Type B pancreatic cell (in vitro differentiated cells): ENCODE measurements at places on chromosomes 5 and 9.

DNA sequence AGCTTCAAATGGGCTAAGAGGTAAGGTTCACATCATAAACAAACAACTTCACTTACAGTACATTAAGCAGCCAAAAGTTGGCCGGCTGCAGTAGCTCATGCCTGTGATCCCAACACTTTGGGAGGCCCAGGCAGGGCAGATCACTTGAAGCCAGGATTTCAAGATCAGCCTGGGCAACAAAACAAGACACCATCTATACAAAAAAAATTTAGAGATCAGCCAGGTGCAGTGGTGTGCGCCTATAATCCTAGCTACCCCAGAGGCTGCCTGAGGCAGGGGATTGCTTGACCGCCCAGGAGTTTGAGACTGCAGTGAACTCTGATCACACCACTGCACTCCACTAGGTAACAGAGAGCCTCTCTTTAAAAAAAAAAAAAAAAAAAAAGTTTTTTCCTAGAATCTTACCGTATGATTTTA, 16.9 kb downstream of the UBTD2 start:
- no peaks in the 10 kb centered on the region for H3K27me3 ChIP-seq
- peaks cover 15% of the 10 kb centered on the region for H3K4me1 ChIP-seq
- no peak overlapping the region for H3K4me3 ChIP-seq
- peaks cover 8% of the 10 kb centered on the region for H3K36me3 ChIP-seq
- H3K27ac ChIP-seq: peak overlapping the region; percentile 17

DNA sequence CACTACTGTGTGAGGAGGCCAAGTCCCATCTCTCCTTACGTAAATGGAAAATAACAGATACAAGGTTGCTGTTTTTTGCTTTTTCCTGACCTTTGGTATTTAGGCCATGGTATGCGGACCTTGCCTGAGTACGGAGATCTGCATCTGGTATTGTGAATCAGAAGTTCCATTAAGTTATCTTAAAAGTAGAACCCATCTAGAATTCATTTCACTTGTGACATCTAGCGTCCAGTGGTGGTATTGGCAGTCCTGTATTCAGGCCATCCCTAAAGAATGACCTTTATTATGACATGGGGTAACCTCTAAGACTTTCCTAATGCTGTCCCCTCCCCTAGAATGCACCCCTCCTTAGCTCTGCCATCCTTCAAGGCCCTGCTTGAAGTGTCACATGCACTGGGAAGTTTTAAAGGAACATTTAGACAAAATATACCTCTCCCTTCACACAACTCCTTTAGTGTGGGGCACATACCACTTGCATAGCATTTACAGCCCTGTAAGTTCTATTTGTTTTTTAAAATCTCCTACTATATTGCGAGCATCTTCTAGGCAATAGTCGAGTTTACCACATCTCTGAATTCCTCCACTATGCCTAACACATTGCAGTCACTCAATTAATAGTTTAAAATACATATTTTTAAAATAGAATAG, 1.9 kb upstream of the SPDL1 start:
- peaks cover 16% of the 10 kb centered on the region for H3K27me3 ChIP-seq
- H3K4me1 ChIP-seq: peaks cover 27% of the 10 kb centered on the region
- DNase-seq: no peak
- H3K4me3 ChIP-seq: peak overlapping the region; percentile 77
- H3K27ac ChIP-seq: no peak overlapping the region
- H3K36me3 ChIP-seq: peaks cover 6% of the 10 kb centered on the region

- no peak overlapping the region for H3K27ac ChIP-seq
- H3K27me3 ChIP-seq: no peaks in the 10 kb centered on the region
- no peak overlapping the region for H3K4me3 ChIP-seq
- H3K4me1 ChIP-seq: peaks cover 20% of the 10 kb centered on the region
These were observed 51.6 kb upstream of the EGFL7 start for GRCh38 chr9:136611119-136611518.

GRCh38 chr9:129011761-129012181, 16.4 kb downstream of the SH3GLB2 start:
- no peaks in the 10 kb centered on the region for H3K4me1 ChIP-seq
- DNase-seq: no peak
- peaks cover 4% of the 10 kb centered on the region for H3K36me3 ChIP-seq
- no peak overlapping the region for H3K4me3 ChIP-seq
- H3K27ac ChIP-seq: no peak overlapping the region

GRCh38 chr5:172417983-172418630, 36.2 kb downstream of the SH3PXD2B start:
- DNase-seq: no peak
- H3K36me3 ChIP-seq: peaks cover 18% of the 10 kb centered on the region
- H3K4me3 ChIP-seq: no peak overlapping the region
- peaks cover 49% of the 10 kb centered on the region for H3K4me1 ChIP-seq
- H3K27ac ChIP-seq: no peak overlapping the region

DNA sequence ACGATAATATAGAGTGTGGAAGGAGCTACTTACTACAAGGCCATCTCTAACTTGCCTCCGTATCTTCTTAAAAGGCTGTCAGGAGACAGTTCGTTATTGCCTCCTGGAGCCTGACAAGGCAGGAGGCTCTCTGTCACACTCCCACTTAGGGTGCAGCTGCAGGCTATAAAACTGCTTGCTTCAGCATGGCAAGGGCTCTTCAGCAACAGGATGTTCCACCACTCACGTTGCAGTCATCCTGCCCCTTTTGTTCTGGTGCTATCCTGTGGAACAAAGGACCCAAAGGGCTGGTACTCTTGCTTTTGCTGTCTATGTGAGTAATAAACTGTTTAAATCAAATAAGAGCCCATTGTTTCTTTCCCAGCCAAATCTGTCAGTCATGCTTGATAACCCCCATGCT, 508.9 kb downstream of the NTRK2 start:
- no peak overlapping the region for H3K27ac ChIP-seq
- no peaks in the 10 kb centered on the region for H3K27me3 ChIP-seq
- no peaks in the 10 kb centered on the region for H3K36me3 ChIP-seq
- H3K4me3 ChIP-seq: no peak overlapping the region
- H3K4me1 ChIP-seq: peaks cover 10% of the 10 kb centered on the region

GRCh38 chr5:108196276-108196675, 185.6 kb downstream of the FBXL17 start:
- H3K27ac ChIP-seq: no peak overlapping the region
- no peaks in the 10 kb centered on the region for H3K27me3 ChIP-seq
- no peaks in the 10 kb centered on the region for H3K36me3 ChIP-seq
- DNase-seq: no peak
- H3K4me1 ChIP-seq: peaks cover 7% of the 10 kb centered on the region
- H3K4me3 ChIP-seq: no peak overlapping the region

DNA sequence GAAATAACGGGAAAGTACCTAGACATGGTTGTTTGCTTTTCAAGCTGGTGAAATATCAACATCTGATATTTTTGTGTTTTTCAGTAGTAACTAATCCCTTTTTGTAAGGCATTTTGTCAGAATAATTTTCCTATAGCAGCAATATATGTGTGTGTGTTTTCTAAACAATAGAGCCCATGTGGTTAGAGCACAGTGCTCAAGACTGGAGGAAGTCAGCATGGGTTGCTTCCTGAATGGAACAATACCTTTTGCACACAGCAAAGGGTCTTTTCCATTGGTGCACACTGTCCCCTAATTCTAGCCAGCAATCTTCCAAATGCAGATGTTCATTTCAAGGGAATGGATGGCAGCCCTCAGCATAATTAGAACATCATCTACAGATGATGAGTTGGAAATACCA, 270.1 kb downstream of the AOPEP start:
- peak overlapping the region; percentile 19 for H3K4me3 ChIP-seq
- H3K36me3 ChIP-seq: peaks cover 4% of the 10 kb centered on the region
- peak overlapping the region; percentile 91 for H3K27ac ChIP-seq
- peaks cover 59% of the 10 kb centered on the region for H3K4me1 ChIP-seq
- DNase-seq: no peak
- no peaks in the 10 kb centered on the region for H3K27me3 ChIP-seq

GRCh38 chr9:135139366-135139959, 52.0 kb downstream of the OLFM1 start:
- DNase-seq: no peak
- no peak overlapping the region for H3K27ac ChIP-seq
- H3K4me3 ChIP-seq: no peak overlapping the region
- H3K27me3 ChIP-seq: peaks cover 11% of the 10 kb centered on the region

DNA sequence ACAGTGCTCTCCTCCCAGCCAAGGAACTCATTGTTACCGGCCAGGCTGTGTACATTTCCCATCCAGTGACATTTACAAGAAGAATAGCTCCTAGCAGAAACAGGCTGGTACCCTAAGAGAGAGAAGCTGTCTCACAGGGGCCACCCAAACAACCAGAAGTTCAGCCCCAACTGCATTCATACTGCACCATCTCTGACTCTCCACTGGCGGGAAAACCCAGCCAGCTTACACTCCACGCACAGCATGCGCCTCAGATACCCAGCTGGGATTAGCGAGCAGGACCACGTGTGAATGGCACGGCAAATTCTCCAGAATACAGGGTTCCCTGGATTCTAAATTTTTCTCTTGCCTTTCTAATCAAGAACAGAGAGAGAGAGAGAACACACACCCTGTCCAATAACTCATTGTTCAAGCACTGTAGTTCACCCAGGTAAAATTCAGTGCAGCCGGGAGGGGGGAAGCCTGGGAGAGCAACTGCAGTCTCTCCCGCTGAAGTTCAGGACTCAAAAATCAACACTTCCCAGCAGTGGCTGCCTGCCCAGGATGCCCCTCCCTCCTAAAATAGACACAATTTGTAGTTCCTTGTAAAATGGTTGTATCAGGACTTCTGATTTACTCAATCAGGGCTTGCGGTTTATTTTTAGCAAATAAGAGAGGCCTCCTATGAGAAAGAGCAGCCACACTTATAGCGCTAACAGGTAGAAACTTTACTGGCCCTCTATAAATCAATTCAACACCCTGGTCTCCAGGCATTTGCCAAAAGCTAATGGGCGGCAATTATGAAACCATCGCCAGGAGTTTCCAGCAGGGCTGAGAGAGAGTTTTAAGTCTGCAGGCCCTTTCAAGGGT, 2.2 kb downstream of the COL23A1 start:
- no peak for DNase-seq
- H3K27ac ChIP-seq: peak overlapping the region; percentile 33
- H3K4me3 ChIP-seq: peak overlapping the region; percentile 83
- H3K27me3 ChIP-seq: peaks cover 55% of the 10 kb centered on the region

DNA sequence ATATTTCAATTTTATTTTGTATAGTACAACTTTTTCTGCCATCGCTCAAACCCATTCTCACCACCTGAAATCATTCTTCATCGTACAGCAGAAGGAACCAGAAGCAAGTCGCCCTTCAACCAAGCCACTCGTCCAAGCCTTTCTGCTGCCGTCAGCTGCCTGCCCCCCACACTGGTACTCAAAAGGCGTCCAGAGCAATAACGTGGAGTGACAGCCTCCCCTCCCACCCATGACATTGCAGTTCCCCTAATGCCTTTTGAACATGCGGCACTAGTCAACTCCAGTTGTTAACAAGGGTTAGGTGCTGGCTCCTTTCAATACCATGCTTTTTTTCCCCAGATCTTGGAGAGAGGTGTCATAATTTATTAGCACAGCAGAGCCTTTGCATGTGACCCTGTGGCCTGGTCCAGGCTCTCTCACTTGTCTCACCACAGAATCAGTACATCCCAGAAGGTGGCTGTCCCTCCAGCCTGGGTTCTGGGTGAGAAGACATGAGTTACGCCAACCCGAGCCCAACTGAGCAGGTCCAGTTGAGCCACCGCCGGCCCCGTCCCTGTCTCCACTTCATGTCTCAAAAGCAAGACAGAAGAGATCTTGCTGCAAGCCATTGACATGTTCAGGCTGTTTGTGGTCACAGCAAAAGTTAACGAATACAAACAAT, 20.4 kb upstream of the MED10 start:
- DNase-seq: peak; percentile 15
- H3K4me1 ChIP-seq: no peaks in the 10 kb centered on the region
- peaks cover 43% of the 10 kb centered on the region for H3K27me3 ChIP-seq

DNA sequence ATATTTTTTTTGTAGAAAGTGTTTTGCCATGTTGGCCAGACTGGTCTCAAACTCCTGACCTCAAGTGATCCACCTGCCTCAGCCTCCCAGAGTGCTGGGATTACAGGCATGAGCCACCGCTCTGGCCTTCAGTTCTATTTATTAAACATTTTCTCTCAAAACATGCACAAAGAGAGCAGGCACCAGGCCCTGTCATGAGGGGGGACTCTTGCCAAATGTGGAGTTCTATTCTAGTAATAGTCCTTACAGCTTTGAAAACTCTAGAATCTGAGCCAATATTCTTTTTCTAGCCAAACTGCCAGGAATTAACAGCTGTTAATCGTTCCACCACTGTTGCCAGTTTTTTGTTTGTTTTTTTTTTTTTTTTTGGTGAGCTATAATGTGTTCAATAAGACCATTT, 124.6 kb downstream of the TARS1 start:
- no peak overlapping the region for H3K4me3 ChIP-seq
- no peaks in the 10 kb centered on the region for H3K36me3 ChIP-seq
- no peaks in the 10 kb centered on the region for H3K27me3 ChIP-seq
- H3K4me1 ChIP-seq: peaks cover 6% of the 10 kb centered on the region
- no peak overlapping the region for H3K27ac ChIP-seq

DNA sequence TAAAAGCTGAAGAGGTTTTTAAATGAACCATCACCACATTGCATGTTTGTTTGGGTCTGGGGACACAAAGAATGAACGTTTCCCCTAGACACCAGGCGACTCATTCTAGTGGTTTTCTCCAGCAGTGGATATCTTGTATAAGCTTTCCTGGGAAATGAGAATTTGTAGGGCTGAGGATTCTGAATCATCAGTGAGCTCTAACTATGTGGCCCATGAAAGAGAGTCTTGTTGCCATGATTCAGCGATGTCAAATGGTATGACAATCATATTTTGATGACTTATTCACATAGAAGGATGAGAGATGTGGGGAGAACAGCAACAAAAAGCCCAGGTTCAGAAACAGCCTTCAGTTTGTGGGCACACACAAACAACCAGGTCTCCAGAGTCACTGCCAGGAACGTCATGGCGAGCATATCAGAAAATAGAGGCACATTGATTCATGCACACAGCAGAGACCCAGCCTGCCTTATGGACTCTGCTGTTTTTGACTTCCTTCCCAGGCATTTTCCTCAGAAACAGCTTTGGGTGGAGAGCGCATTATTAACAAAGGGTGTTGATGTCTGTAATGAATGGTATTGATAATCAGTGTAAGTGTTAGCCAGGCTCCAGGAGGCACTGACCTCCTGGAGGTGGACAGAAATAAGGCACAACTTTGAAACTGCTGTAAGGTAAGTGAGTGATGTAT, 13.3 kb downstream of the ZNF474 start:
- no peaks in the 10 kb centered on the region for H3K27me3 ChIP-seq
- no peaks in the 10 kb centered on the region for H3K4me1 ChIP-seq
- no peak overlapping the region for H3K4me3 ChIP-seq
- no peak overlapping the region for H3K27ac ChIP-seq
- no peak for DNase-seq
- no peaks in the 10 kb centered on the region for H3K36me3 ChIP-seq

GRCh38 chr5:39231705-39232525, 12.6 kb upstream of the FYB1 start:
- DNase-seq: no peak
- no peak overlapping the region for H3K4me3 ChIP-seq
- peaks cover under 1% of the 10 kb centered on the region for H3K27me3 ChIP-seq
- no peaks in the 10 kb centered on the region for H3K4me1 ChIP-seq
- H3K27ac ChIP-seq: no peak overlapping the region

- no peaks in the 10 kb centered on the region for H3K27me3 ChIP-seq
- no peak for DNase-seq
- H3K36me3 ChIP-seq: no peaks in the 10 kb centered on the region
- H3K4me1 ChIP-seq: peaks cover 70% of the 10 kb centered on the region
- peak overlapping the region; percentile 48 for H3K27ac ChIP-seq
These were observed 7.5 kb downstream of the ZNF608 start for GRCh38 chr5:124738681-124739633.

GRCh38 chr9:97747201-97747965, 50.2 kb upstream of the XPA start:
- H3K36me3 ChIP-seq: no peaks in the 10 kb centered on the region
- peaks cover 35% of the 10 kb centered on the region for H3K27me3 ChIP-seq
- H3K4me1 ChIP-seq: no peaks in the 10 kb centered on the region
- H3K27ac ChIP-seq: no peak overlapping the region
